ENCODE measurements at places on chromosomes 4 and X. TPM values are rescaled to one million over a fixed set of nuclear protein-coding genes. Genes with fewer than 3 reads are reported as not detected.

LDOC1 gene
- 31.3 TPM for polyA plus RNA-seq

DNA sequence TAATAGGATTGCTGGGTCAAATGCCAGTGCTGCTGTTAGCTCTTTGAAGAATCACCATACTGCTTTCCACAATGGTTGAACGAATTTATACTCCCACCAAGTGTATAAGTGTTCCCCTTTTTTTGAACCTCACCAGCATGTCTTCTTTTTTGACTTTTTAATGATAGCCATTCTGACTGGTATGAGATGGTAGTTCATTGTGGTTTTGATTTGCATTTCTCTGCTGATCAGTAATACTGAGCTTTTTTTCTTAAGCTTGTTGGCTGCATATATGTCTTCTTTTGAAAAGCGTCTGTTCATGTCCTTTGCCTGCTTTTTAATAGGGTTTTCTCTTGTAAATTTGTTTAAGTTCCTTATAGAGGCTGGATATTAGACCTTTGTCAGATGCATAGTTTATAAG is 14.8 kb downstream of the USP38 start:
- no peaks in the 10 kb centered on the region for H3K4me1 ChIP-seq
- H3K27me3 ChIP-seq: no peaks in the 10 kb centered on the region
- H3K27ac ChIP-seq: no peak overlapping the region
- DNase-seq: no peak
- H3K36me3 ChIP-seq: peaks cover 29% of the 10 kb centered on the region

SHISA3 gene
- polyA plus RNA-seq: 0.71 TPM

DNA sequence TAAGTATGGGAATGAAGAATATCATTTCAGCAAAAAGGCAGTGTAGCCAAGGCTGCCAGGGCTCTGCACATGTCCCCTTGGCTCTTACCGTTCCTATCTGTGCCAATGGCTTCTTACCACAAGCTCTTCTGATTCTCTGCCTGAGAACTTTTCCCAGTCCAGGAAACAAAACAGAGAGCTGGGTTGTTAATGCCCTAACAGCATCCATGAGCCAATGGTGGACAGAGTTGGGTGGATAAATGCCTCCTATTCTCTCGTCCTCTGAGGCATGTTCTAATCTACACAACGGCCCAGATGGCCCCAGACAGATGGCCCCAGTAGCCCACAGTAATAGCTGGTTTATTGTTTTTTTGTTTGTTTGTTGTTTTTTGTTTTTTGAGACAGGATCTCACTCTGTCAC is 28.0 kb downstream of the SCD5 start:
- no peak for DNase-seq
- no peak overlapping the region for H3K27ac ChIP-seq
- no peaks in the 10 kb centered on the region for H3K4me1 ChIP-seq

- no peaks in the 10 kb centered on the region for H3K27me3 ChIP-seq
- H3K4me3 ChIP-seq: no peak overlapping the region
- H3K36me3 ChIP-seq: no peaks in the 10 kb centered on the region
- H3K27ac ChIP-seq: no peak overlapping the region
- H3K4me1 ChIP-seq: no peaks in the 10 kb centered on the region
- no peak for DNase-seq
Measured at GRCh38 chr4:76881375-76881774, 16.6 kb downstream of the SOWAHB start.

GRCh38 chr4:138051157-138051556 is 191.0 kb downstream of the SLC7A11 start:
- DNase-seq: no peak
- H3K27ac ChIP-seq: no peak overlapping the region
- no peaks in the 10 kb centered on the region for H3K27me3 ChIP-seq
- no peaks in the 10 kb centered on the region for H3K36me3 ChIP-seq
- no peak overlapping the region for H3K4me3 ChIP-seq
- H3K4me1 ChIP-seq: no peaks in the 10 kb centered on the region

DNA sequence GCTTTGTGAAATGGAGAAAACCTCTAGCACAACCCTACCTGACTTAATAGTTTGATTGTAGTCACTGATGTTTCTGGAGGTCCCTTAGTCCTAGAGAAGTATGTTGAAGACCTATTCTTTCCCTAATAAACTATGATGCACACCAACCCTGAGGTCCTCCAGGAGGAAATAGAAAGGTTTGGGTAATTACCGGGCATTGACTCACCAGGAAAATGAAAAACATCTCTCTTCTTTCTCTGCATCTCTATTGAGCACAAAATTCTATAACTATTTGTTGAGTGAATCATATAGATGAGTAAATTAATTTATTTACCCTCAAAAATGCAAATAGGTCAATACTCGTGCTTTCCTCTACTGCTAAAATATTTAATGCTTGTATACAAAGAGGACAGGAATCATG is 582.4 kb upstream of the FAM241A start:
- H3K27me3 ChIP-seq: no peaks in the 10 kb centered on the region
- no peak for DNase-seq
- no peak overlapping the region for H3K4me3 ChIP-seq
- H3K4me1 ChIP-seq: no peaks in the 10 kb centered on the region
- H3K36me3 ChIP-seq: no peaks in the 10 kb centered on the region

DNA sequence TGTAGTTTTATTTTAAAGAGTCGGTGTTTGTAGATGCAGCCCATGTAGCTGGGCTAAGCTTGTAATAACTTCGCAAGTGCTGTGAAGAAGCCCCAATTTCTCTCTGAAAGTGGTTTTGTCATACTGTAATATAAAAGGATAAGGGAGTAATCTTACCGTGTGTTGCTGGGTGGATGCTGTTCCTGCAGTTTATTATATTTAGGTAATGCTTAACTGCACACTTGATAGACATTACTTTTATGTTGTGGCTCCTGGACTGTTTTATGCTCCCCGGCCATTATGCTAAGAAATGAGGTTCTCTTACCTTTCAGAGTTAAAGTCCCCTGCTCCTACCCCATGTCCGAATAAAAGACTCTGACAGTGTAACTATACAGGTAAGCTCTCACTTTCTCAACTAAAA is 789.4 kb downstream of the RPA4 start:
- H3K27ac ChIP-seq: no peak overlapping the region
- H3K27me3 ChIP-seq: no peaks in the 10 kb centered on the region
- no peak for DNase-seq
- no peaks in the 10 kb centered on the region for H3K36me3 ChIP-seq
- no peaks in the 10 kb centered on the region for H3K4me1 ChIP-seq

GRCh38 chrX:19666950-19667349 is 151.6 kb upstream of the MAP3K15 start:
- H3K4me3 ChIP-seq: no peak overlapping the region
- no peak overlapping the region for H3K27ac ChIP-seq
- H3K27me3 ChIP-seq: no peaks in the 10 kb centered on the region
- H3K36me3 ChIP-seq: no peaks in the 10 kb centered on the region
- DNase-seq: no peak
- H3K4me1 ChIP-seq: no peaks in the 10 kb centered on the region

DNA sequence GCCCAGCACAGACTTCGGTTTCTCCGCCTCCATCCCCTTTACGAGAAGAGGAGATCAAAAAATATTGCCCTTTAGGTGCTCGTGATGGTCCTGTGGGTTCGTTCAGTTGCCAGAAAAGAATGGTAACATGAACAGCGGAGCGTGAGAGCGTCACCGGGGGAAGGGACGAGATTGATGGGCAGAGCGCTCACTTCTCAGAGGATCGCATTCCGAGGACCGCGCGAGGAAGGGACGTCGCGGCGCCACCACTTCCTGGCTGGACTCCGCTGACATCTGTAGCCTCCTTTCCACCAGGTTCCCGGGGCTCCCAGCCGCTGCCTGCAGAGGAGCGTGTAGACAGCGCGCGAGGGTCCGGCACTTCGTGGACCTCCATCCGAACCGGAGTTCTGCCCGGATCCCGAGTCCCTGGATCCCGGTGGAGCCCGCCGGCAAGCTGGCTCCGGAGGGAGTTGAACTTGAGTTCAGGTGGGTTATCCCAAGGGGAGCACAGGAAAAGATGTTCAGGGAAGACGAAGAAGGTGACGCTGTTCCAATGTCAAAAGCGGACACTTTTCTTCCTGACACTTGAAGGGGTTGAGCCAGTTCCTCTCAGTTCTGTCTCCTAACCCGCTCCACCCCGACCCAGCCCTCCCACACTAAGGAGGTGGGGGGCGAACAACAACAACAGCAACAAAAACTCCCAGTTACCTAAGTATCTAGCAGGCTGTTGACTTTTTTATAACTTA is 484 bp downstream of the GALNTL6 start:
- H3K4me3 ChIP-seq: no peak overlapping the region
- DNase-seq: no peak
- no peaks in the 10 kb centered on the region for H3K4me1 ChIP-seq
- no peaks in the 10 kb centered on the region for H3K36me3 ChIP-seq

- no peaks in the 10 kb centered on the region for H3K36me3 ChIP-seq
- no peak for DNase-seq
- no peak overlapping the region for H3K27ac ChIP-seq
- no peak overlapping the region for H3K4me3 ChIP-seq
- H3K4me1 ChIP-seq: no peaks in the 10 kb centered on the region
Measured at GRCh38 chr4:57460967-57461366, 350.8 kb upstream of the IGFBP7 start.

NSG1 gene
- 7.6 TPM for polyA plus RNA-seq

DNA sequence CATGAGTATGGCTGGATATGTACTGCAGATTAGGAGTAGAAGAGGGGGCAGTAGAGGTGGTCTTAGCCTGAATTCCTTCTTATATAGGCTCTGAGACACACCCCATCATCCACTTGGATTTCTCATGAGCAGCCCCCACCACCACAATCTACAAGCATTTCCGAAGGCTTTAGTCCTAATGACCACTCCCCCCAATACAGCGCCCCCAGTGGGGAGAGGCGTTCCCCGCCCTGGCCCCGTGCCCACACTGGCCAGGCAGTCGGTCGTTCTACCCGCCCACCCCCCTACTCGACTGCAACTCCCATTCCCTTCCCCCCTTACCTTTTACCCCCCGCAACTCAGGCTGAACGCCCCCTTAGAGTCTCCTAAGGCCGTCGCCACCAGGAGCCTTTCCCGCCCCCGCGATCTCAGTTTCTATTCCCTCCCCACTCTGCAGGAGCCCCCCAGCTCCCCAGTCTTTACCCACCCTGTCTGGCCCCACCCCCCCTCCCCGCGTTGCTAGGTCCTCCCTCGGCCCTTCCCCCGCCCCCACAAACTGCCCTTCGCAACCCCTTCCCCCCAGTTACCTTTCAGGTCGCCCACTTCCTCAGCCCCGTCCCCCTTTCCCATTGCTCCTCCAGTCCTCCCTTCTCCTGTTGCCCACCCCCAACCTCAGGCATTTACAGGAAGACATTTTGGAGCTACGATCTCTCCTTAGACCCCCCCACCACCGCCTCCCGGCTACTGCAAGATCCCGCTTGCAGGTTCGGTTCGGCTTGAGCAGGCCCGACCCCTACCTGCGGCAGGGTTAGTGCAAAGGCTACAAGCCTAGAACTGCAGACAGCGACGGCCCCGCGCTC is 468 bp downstream of the ZMYM3 start:
- H3K27ac ChIP-seq: peak overlapping the region; percentile 95
- DNase-seq: no peak
- H3K27me3 ChIP-seq: no peaks in the 10 kb centered on the region
- peaks cover 13% of the 10 kb centered on the region for H3K4me1 ChIP-seq

- no peak overlapping the region for H3K4me3 ChIP-seq
- no peaks in the 10 kb centered on the region for H3K27me3 ChIP-seq
- DNase-seq: no peak
Measured at GRCh38 chrX:108072746-108073145, 18.6 kb downstream of the PSMD10 start.

PROM1 gene
- polyA plus RNA-seq: 1.0 TPM

DNA sequence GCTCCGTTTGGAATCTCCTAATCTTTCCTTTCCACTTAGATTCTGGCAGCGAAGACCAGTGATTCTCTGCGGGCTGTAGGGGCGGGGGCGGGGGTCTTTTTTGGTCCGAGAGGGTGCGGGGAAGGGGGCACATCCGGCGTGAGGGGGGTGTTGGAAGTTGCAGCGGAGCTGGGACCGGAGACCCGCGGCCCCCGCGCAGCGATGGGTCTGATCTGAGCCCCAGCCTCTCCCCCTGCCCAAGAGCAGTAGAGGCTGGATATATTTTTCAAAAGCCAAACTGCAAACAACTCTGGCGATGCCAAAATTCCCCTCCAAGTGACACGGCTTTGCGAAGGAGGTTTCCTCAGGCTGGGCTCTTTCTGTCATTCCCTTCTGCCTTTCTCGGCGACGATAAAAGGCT is 355 bp downstream of the GRID2 start:
- no peaks in the 10 kb centered on the region for H3K4me1 ChIP-seq
- no peak for DNase-seq
- no peaks in the 10 kb centered on the region for H3K36me3 ChIP-seq
- H3K27me3 ChIP-seq: peaks cover 25% of the 10 kb centered on the region
- no peak overlapping the region for H3K4me3 ChIP-seq

DNA sequence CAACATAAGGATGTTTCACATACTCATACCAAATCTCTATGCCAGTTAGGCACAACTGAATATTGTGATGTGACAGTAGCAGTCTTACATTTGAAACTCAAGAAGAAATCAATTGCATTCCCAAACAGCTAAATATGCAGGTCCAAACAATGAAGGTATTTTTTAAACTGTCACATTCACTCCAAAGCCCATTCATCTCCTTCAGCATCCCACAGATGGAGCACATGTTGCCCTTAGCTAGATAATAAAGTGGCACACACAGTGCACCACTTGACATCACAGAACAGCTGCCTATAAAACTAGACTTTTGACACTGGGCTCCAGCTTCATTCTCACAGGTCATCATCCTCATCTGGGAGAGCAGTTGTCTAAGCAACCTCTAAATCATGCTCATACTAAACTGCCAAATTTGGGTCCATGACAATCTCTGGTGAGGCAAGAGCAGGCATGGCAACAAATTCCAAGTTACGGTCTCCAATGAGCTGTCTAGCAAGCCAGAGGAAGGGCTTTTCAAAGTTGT is 26.2 kb upstream of the ARHGEF6 start:
- no peak overlapping the region for H3K4me3 ChIP-seq
- DNase-seq: no peak
- H3K36me3 ChIP-seq: no peaks in the 10 kb centered on the region
- H3K27me3 ChIP-seq: no peaks in the 10 kb centered on the region

- peaks cover 4% of the 10 kb centered on the region for H3K4me1 ChIP-seq
- H3K27me3 ChIP-seq: no peaks in the 10 kb centered on the region
- no peak overlapping the region for H3K27ac ChIP-seq
- no peaks in the 10 kb centered on the region for H3K36me3 ChIP-seq
- no peak for DNase-seq
- no peak overlapping the region for H3K4me3 ChIP-seq
Measured at GRCh38 chrX:119763181-119763580, 4.8 kb downstream of the SOWAHD start.

WDR44 gene
- 8.8 TPM for polyA plus RNA-seq

- H3K4me3 ChIP-seq: no peak overlapping the region
- H3K4me1 ChIP-seq: peaks cover 8% of the 10 kb centered on the region
- H3K27me3 ChIP-seq: no peaks in the 10 kb centered on the region
- DNase-seq: no peak
Measured at GRCh38 chr4:169275180-169275579, 4.4 kb upstream of the SH3RF1 start.

GRCh38 chr4:137711502-137711901 is 179.2 kb upstream of the PCDH18 start:
- DNase-seq: no peak
- no peaks in the 10 kb centered on the region for H3K36me3 ChIP-seq
- H3K27me3 ChIP-seq: no peaks in the 10 kb centered on the region
- H3K27ac ChIP-seq: no peak overlapping the region
- H3K4me1 ChIP-seq: no peaks in the 10 kb centered on the region

FAM241A gene
- 3.8 TPM for polyA plus RNA-seq

TMEM35A gene
- 0.48 TPM for polyA plus RNA-seq

GRCh38 chr4:115113506-115114106 is at the start of gene NDST4:
Gene NDST4 (minus strand): TSS chr4:115113620. CDS start chr4:115077036, 36,584 bp downstream.
- H3K27me3 ChIP-seq: no peaks in the 10 kb centered on the region
- no peak for DNase-seq
- H3K36me3 ChIP-seq: no peaks in the 10 kb centered on the region
- no peak within 1 kb of the TSS for H3K4me3 ChIP-seq
- H3K4me1 ChIP-seq: no peaks in the 10 kb centered on the region

Data from thymus (tissue), 14 donors.